Adipocyte (in vitro differentiated cells): ENCODE measurements at places on chromosomes 1 and 21.
A peak's percentile ranks its signal among the peaks of the same experiment; 100 is the strongest.

DNA sequence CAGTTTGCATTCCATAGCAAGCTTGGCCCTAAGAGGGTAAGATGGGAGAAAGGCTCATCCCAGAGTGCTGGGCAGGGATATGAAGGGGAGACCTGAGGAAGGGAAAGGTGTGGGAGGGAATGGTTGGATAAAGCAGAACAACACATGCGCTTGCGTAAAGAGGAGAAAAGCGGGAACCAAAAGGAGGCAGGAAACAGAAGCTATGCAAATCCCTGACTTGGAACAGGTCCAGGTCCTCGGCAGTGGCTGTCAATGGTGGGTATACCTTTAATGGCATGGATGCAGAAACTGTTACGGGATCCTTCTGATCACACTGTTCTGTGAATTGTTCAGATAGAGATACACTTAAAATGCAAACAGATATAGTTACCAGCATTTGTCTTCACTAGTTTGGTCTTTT, 455.6 kb downstream of the SIPA1L2 start:
- no peak for DNase-seq

- no peak for DNase-seq
Measured at GRCh38 chr1:9340172-9340854, 47.6 kb downstream of the SPSB1 start.

- no peak for DNase-seq
Measured at GRCh38 chr1:242448910-242449645, 75.4 kb downstream of the PLD5 start.

DNA sequence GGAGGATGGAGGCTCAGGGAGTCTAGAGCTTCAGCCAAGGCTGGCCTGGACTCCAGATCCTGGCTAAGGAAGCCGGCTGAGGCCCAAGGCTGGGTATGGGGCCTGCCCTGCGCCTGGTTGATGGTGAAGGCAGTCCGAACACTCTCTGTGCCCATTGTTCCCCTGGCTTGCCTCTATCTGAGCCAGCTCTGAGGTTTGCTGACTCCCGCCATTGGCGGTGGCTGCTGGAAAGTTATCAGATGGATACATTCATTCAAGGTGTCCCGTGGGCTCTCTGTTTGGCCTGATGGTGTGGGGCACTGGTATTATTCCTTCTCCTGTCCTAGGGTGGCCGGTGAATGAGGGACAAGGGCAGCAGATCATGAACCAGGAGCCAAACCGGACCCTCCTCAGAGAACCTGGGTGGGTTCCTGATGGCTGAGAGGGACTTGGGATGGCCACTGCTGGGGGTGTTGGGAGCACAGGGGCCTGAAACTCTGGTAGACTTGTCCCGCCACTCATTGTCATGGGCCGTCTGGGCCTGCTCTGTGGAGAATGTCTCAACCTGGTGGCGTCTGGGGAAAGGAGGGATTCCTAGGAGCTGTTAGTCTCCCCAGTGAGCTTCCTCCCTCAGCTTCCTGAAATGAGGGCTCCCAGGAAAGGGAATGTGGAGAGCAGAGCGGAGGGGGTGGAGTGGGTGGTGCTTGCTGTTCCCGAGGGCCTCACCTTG, 22.2 kb downstream of the SLC26A9 start:
- DNase-seq: no peak

- DNase-seq: no peak
Measured at GRCh38 chr1:234313171-234313570, 60.1 kb upstream of the COA6 start.

DNA sequence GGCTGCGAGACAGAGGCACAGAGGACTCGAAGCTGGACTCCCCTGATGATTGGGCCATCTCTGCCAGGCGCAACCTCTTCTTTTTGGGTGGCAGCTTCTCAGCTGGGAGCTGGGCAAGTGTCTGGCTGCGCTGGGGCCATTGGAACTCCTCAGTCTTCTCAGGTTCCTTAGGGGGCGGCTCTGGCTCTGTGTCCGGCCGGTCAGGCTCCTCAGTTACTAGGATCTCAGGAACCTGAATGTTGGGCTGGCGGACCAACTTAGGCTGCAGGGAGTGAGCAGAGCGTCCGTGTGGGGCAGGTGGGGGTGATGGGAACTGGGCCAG, 97.5 kb upstream of the EDN2 start:
- no peak for DNase-seq

- peak; percentile 36 for DNase-seq
Measured at GRCh38 chr1:209405183-209405814, 178.2 kb upstream of the CAMK1G start.

DNA sequence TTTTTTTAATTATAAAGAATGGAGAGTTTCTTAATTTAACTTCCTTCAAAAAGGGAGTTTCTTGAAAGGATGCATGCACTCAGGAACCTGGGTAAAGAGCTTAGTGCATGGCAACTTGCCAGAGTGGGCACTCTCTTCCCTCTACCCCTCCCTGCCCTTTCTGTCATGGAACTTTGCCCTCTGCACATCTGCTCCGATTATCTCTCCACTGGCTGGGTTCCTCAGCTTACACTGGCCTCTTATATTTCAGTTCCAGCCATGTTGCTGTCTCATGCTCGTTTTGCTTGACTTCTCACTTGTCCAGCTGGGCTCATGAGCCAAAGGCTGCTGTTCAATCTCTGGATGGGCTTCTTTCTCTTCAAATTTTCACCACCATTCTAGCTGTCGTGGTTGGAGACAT, 87.0 kb downstream of the NCAM2 start:
- DNase-seq: no peak

- DNase-seq: no peak
Measured at GRCh38 chr21:42254083-42254482, 35.1 kb downstream of the ABCG1 start.

DNA sequence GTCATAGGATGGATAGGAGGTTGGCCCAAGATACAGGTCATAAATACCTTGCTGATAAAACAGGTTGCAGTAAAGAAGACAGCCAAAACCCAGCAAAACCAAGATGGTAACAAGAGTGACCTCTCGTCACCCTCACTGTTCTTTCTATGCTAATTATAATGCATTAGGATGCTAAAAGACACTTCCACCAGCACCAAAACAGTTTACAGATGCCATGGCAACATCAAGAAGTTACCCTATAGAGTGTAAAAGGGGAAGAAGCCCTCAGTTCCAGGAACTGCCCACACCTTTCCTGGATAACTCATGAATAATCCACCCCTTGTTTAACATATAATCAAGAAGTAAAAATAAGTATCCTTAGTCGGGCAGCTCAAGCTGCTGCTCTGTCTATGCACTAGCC, 671.9 kb downstream of the PTPRC start:
- DNase-seq: no peak

DNA sequence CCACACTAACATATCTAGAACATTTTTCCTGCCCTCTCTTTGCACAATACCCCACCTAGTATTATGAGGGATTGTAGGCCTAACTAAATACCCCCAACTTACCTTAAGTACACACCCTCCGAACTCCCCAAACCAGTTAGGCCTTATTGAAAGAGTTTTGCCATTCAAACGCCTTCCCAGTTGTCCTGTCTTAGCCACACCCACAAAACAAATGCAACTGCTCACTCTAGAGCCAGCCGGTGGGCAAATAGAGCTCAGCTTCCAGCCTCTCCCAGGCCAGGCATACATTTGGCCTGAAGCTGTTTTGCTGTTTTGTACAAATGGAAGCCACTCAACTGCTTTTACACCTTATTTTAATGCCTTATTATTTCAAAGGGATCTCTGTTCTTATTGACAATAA, 224.2 kb upstream of the RUNX1 start:
- no peak for DNase-seq

DNA sequence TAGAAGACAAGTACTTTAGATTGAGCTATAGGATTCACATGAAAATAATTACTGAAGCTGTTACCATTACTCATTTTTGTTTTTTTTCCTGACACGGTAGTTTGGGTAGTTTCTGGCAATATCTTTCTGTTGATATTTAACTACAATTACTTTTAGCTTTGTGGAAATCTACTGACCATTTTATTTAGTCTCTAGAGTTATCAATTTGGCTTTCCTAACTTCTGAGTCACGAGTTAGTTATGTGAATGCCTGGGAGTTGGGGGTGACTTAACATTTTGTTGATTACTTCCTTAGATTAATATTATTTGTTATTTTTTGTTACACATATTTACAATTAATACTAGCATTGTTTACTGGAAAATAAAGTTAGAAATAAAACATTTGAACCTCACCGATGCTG, 160.6 kb downstream of the HMCN1 start:
- no peak for DNase-seq

DNA sequence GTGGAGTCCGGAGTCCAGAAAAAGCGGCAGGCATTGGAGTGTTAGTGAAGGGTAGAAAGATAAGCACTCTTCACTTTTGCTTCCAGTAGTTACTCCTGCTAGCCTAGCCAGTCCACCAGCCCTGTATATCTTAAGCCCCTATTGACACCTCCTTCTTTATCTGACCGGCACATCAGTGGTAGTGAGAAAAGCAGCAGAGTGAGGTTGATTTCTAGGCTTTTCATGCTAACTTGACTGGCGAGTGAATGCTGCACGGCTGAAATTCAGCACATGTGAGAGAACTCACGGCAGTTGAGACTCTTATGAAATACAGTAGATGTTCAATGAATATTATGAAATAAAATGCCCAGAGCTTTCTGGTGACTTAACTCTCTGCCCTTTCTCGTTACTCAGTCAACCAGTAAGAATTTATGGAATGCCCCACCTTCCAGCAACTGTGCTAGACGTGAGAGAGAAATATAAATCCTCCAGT, 128.2 kb downstream of the CACHD1 start:
- DNase-seq: peak; percentile 86

DNA sequence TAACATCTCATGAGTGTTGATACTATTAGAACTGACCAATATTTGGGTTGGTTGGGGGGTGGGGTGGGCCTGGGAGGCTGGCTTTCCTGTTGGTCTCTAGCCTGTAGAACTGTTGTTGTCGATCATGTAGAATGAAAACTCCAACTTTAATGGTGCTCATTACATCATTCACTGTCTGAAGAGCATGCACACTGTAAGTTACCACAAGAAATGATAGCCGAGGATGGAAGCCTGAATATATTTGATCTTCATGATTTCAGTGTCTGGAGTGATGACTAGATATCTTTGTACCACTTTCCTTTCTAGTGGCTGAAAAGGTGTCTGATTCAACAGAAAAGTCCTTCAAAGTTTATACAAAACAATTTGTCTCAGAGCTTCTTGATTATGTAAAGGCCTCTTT, 123.6 kb downstream of the XCL2 start:
- DNase-seq: no peak

DNA sequence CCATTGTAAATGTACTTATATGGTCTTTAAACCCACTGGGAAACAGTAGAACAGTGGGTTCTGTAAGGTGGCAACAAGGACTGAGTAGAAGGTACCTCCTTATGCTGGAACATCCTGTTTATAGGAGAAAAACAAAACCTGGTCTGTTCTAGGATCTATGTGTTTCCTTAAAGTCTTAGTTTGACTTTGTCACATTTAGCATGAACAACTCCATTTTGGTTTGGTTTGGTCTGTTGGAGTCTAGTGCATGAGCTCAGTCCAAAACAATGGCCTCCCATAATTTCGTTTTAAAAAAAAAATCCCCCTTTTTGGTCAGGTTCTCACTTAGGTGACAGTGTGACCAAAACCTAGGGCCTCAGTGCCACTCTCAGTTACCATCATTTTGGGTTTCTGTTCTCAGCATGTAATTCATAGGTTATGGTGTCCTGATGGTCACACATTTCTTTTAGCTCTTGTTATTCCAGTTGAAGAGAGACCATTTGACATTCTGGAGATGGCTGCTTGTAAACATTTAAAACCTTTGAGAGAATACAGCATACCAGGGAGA, 66.4 kb upstream of the IL12RB2 start:
- no peak for DNase-seq

DNA sequence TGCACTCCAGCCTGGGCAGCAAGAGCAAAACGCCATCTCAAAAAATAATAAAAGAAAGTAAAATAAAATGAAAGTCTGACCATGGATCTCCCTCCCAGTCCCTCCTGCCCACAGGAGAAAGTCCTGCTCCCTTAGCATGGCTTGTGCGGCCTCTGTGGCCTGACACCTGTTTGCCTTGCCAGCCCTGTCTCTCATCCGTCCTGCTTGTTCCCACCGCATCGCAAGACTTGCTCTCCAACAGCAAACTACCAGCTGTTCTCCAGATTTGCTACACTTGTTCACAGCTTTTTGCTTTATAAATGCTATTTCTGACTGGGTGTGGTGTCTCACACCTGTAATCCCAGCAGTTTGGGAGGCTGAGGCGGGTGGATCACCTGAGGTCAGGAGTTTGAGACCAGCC, 2.7 kb downstream of the ETV3L start:
- no peak for DNase-seq
